ENCODE measurements at places on chromosomes 4 and X.

DNA sequence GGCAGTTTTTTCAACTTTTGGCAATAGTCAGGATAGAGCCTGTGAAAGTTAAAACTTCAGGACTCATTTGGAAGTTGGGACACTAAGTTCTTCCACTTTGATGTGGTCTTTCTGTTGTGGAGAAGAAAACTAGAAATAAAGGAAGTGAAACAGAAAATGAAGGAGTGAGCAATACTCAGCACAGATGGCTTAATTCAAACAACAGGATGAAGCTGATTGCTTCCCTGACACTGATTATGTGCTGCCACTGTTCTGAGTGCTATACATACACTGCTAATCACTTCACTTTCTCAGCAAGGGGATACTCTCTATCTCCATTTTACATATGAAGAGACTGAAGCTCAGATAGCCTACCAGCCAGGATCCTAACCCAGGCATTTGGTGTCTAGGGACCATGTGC is 235.1 kb upstream of the CPEB2 start:
- no peak for DNase-seq

DNA sequence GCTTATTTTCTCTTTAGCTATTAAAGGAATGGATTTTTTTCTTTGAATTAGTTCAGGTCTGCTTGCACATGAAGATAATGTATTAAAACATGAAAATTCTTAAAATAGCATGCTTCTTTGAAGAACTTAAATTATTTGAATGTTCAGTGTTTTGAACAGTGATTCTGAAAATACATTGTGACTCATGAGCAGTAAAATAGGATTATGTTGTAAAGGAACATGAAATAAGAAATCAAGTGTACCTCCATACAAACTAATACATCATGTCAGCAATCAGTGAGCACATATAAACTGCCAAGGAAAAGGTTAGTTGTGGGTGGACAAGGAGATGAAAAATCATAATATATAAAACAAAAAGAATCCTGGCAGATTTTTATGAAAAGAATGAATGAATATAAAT is 66.1 kb downstream of the SNX25 start:
- DNase-seq, result no peak

- no peak for DNase-seq
Observed at GRCh38 chr4:40933272-40934053, 183.7 kb downstream of the NSUN7 start.

DNA sequence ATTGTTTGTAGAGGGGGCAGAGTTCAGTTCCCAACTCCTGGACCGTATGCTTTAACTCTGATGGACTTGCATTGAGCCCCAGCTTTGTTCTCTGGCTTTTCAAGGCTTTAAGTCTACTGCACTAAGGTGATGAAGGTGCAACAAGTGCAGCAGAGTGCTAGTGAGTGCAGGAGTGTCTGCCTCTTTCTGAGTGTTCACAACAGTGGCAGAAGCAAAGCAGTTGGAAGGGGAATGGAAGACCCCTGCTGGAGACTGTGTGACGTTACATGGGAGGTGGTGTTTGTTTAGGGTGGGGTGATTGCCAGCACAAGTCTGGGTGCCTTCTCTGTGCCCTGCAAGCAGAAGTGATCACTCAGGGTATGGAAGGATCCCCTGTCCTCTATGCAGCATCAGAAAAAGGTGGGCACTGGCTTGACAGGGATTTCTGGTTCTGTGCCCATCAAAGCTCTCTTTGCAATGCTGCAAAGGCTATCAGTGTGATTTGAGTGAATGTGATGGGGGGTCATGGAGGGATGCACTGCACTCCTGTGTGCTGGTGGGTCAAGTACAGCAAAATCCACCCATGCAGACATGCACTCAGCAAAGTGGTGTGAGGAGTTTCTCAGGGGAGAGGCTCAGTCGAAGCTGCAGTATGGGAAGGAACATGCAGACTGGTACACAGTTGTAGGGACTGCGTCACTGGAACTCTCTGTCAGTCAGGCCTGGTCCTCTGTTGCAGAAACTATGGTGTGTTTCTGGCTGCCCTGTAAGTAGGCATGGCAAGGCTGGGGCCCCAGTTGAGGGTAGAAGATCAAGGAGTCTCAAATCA is 70.9 kb upstream of the UGT2B7 start:
- no peak for DNase-seq

DNA sequence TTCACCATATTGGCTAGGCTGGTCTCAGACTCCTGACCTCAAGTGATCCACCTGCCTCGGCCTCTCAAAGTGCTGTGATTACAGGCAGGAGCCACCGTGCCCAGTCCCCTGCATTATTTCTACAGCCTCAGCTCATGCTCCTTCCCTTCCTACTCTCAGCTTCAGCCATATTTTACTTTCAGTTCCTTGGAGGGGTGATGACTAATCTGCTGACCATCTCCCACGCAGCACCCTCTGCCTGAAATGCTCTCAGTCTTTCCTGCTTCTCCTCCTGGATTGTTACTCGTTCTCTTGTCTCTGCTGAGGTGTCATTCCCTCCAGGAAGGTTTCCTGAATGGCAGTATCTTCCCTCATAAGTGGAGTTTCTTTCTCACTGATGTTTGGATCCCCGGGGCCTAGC is 63.3 kb downstream of the MOSPD2 start:
- DNase-seq, result no peak

GRCh38 chr4:186765673-186766546 is 42.3 kb upstream of the FAT1 start:
- DNase-seq, result no peak

DNA sequence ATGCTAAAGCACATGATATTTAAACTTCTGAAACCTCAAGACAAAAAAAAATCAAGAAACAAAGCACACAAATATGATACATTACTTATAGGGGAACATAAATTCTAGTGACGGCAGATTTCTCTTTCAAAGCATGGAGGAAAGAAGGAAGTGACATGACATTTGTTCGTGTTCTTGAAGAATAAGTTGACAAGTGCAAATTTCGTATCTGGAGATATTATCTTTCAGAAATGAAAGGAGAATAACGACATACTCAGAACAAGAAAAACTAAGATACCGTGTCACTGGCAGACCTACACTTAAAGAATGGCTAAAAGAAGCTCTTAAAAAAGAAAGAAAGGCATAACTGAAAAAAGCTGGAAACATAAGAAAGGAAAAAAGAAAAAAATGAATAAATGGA is 16.6 kb downstream of the CENPVL2 start:
- DNase-seq, result no peak

DNA sequence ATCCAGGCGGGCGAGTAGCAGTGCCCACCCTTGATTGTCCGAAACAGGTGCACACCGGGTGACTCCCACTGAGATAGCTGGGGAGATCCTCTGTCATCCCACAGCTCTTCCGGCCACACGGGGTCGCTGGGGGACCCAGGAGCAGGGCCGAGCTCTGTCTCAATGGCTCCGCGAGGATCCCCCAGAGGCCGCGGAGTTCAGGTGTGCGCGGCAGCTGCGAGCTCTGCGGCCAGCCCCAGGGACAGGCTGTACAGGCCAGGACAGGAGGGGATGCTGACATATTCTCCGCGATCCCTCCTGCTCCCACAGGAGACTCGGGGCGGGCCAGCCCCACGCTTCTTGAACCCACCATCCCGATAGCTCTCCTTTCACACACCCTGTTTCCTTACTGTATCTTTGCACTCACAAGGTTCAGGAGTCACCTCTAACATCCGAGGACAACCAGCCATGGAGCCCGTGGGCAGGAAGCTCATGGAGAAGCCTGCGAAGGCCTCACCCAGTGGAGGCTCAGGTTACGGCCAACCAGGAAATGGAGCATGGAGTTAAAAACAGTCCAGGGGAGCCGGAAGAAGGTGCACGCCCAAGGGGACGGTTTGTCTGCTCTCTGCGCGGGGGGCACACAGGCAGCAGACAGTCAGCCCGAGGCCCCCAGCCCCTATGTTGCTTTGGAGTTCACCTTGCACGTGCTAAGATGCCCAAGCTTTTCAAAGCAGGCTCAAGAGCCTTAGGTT is 77.9 kb upstream of the AMELX start:
- no peak for DNase-seq

GRCh38 chr4:23213198-23213597 is 520.5 kb downstream of the GBA3 start:
- DNase-seq, result no peak

DNA sequence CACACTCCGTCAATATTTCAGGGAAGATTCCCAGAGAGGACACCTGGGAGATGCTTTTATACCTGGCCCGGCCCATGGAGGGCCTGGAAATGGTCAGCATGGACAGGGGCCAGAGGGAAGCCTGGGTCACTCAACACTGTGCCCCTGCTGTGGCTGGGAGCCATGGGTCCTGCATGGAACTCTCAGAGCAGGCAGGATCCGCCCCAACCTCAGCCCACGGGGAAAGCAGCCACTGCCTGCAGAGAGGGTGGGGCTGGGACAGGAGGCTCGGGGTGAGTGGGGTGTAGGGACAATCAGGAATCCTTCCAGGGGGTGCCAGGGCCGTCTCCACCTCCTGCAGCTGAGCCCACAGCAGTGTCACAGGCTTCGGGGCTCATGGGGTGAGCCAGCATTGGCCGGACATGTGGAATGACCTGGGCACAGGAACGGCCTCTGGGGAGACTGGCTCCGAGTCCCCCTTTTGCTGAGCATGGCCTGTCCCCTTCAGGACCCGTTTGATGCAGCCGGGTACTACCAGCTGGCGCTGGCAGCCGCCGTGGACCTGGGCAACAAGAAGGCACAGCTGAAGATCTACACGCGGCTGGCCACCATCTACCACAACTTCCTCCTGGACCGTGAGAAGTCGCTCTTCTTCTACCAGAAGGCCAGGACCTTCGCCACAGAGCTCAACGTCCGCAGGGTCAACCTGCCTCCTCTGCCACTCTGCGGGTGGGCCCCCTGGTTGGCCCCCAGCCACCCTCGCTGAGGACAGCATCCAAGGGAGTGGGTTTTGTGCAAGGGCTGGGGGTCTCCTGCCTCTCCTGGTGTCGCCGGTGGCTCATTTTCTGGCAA is 29.1 kb upstream of the HTRA3 start:
- no peak for DNase-seq

GRCh38 chrX:51151734-51152133 is 180.9 kb upstream of the NUDT10 start:
- no peak for DNase-seq

GRCh38 chr4:121950212-121950679 is 1.6 kb downstream of the TRPC3 start:
- DNase-seq, result peak; percentile 75

DNA sequence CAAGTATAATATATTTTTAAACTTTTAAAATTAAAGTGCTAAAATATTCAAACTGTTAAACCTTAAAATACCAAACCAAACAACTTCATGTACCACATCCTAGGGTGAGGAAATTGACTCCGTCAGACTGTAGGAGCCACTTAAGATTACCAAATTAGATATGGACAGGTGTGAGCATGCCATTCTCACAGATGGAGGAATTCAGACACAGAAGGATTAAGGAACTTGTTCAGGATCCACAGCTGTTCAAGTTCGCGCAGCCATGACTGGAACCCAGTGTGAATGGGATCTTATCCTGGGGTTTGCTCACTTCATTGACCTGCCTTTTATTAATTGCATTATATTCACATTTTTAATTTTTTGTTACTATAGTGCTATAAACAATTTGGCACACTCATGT is 224.9 kb upstream of the PCDH7 start:
- DNase-seq, result no peak

GRCh38 chr4:142034101-142034500 is 397.7 kb downstream of the IL15 start:
- no peak for DNase-seq

All from activated effector memory CD4-positive, alpha-beta T cell treated with Interleukin-2 at 50 U/mL for 16 hours (primary cell).